ENCODE measurements at places on chromosomes 1 and 21.

GRCh38 chr1:37865348-37866120 is 6.1 kb upstream of the MTF1 start:
- no peak for DNase-seq

DNA sequence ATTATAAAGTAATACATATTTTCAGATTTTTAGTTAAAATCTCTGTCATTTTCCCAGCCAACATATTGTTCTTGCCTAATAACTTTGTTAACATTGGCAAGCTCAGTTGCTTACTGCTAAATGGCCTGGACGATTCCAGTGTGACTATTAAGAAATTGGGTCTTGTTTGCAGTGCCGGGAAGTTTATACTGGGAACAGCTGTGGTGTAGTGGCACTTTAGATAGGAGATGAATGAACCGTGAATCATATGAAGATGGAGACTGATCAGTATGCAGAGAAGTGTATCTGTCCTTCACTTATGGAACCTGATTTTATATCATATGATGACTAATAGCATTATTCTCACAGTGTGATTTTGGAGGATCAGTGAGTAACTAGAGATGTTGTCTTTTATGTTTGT is 3.3 kb downstream of the CHRM3 start:
- no peak for DNase-seq

DNA sequence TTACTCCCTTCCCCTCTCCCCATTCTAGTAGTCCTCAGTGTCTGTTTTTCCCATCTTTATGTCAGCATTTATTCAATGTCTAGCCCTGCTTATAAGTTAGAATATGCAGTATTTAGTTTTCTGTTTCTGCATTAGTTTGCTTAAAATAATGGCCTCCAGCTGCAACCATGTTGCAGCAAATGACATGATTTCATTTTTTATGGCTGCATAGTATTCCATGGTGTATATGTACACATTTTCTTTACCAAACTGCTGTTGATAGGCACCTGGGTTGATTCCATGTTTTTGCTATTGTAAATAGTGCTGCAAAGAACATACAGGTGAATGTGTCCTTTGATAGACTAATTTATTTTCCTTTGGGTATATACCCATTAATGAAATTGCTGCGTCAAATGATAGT is 267.7 kb downstream of the SRGAP2C start:
- no peak for DNase-seq

DNA sequence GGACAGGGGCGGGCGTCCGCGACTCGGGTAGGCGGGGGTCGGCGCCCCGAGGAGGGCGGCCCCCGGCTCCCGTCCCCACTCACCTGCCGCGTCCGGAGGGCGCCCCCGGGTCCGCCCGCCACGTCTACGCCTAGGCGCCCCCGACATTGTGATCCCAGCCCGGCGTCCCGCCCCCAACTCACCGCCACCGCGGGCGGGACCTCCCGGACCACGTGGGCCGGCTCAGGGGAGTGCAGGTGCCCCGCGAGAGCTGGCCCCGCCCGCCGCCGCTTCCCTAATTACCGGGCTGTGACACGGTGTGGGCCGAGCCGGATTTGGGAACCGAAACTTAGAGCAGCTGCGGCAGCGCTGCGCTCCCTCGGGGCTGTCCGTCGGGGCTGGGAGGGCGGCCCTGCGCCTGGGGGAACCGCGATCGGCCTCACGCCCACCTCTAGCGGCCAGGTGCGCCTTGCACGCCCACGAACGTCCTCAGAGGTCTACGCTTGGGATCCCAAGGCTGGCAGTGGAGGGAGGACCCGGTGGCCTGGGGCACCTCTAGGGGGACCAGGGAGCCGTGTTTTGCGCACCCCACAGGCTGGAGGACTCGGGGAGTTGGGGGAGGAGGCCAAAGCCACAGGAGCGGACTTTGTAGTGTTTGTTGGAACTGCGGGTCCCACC is 521 bp upstream of the NADK start:
- DNase-seq: peak; percentile 81

GRCh38 chr1:243568793-243569192 is 281.2 kb downstream of the AKT3 start:
- DNase-seq: no peak

DNA sequence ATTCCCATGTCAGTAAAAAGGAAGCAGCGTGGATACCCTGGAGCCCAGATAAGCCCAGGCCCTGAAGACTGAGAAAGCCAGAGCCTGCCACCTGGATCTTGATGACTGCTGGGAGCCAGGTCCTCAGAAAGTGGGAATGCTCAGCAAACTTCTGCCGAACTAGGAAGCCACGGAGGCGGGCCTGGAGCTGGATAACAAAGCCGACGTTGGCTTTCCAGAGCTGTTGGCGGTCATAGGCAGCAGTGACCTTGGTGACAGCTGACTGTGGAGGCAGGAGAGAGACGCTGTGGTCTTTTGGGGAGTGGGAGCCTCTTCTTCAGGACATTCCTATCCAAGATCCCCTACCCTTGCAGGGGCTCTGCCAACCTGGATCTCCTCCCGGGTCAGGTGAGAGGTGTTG is 24.4 kb downstream of the IQGAP3 start:
- DNase-seq: no peak

- DNase-seq: no peak
Measured at GRCh38 chr1:26029054-26029863, 7.7 kb downstream of the EXTL1 start.

- no peak for DNase-seq
Measured at GRCh38 chr1:182770232-182770631, 19.3 kb upstream of the NPL start.

DNA sequence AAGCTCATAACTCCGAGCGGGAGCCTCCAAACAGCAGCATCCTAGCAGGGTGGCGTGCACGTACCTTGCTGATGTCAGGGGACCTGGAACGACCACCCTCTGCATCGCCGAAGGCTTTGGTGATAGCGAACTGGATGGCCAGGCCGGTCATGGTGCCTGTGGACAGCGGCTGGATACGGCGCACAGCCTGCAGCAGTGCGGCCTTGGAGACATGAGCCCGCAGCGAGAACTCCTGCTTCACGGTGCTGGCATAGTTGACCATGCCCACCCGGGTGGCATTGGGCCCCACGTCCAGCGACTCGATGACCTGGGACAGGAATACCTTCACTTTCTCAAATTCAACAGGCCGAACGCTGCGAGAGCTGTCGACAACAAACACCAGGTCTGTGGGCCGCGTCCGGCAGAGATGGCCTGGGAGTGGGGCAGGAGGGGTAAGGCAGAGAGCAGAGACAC is 2.0 kb downstream of the MATN1 start:
- no peak for DNase-seq

GRCh38 chr1:145729196-145729595 is 9.9 kb downstream of the CD160 start:
- no peak for DNase-seq
